Mammary epithelial cell (primary cell): ENCODE measurements at places on chromosomes 5 and 9. TPM values are rescaled to one million over a fixed set of nuclear protein-coding genes. Genes with fewer than 3 reads are reported as not detected.

- DNase-seq = no peak
Measured at GRCh38 chr5:58490402-58491050, 709 bp upstream of the GAPT start.

DNA sequence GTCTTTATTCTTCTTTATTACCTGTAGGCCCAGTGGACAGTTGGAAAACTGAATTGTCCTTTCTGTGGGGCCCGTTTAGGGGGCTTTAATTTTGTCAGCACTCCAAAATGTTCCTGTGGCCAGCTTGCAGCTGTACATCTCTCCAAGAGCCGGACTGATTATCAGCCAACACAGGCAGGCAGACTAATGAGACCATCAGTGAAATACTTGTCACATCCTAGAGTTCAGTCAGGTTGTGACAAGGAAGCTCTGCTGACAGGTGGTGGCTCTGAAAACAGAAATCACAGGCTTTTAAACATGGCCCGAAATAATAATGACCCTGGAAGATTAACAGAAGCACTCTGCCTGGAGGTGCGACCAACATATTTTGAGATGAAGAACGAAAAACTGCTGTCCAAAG, 47.9 kb downstream of the RNF180 start:
- no peak for DNase-seq

- no peak for DNase-seq
Measured at GRCh38 chr5:75694781-75695180, 22.5 kb downstream of the POC5 start.

DNA sequence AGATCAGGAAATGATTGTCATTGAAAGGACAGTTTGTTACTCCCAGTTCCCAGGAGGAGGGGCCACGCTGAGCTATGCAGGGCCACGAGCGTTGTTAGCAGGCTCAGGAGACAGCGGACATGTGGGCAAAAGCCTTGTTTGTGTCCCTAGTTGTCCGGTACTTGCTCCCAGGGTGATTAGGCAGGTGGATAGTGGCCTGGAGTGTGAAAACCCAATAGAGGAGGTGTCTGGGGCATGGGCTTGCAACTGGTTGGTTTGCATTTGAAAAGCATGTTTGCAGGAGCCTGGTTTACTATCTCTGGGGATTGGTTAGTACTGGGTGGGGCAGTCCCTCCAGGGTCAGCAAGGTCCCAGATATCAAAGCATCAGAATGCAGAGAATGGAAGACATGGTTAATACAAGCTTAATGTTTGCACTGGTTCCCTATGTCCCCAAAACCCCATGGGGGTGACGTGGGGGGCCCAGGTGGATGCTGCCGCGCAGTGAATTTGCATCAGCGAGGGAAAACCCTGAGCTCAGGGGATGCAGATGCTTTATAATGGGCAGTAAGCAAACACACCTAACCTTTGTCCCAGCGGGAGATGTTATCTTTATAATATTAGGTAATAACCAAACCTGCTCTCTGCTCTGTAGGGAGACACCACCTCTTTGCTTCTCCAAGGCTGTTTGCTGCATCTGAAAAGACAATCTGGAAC, 39.7 kb downstream of the ROPN1L start:
- DNase-seq = no peak

The FGD3 gene
- 0.14 TPM for polyA plus RNA-seq

The GLDC gene
- polyA plus RNA-seq = 3.5 TPM

GRCh38 chr9:92671323-92671722, 1.4 kb upstream of the IPPK start:
- peak; percentile 83 for DNase-seq

DNA sequence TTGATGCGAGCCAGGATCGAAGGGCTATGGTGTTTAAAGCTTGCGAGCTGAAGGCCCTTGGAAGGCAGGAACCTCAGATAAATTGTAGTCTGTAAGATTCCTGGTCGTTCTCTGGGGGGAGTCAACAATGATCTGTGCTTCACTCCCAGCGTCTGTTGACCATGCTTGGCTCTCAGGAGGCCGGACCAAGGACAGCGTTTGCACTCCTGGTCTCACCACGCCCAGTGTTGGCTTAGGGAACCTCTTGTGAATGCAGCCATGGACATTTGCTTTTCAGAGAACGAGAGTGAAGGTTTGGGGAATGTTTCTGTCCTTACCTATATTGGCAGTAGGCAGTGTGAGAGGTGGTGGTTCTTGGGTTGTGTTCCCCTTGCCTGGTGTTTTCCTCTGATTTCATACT, 60.2 kb upstream of the FAM120AOS start:
- no peak for DNase-seq

DNA sequence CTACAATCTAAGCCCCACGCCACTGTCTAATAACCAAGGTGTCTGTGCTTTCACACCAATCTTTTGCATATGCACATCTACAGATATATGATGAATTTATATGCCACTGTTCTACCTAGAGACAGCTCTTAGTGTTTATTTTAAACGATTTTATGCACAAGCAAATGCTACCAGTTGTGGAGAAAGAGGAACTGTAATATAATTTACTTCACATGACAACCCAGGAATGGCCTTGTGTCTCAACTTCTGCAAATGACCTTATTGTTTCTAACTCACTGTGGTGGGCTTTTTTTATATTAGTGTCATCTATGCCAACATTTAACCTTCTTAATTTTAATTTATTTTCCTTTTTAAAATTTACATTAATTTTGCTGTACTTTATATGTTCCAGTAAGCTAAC, 531.1 kb upstream of the TLE4 start:
- DNase-seq = no peak

The WNT8A gene
- not detected for polyA plus RNA-seq

DNA sequence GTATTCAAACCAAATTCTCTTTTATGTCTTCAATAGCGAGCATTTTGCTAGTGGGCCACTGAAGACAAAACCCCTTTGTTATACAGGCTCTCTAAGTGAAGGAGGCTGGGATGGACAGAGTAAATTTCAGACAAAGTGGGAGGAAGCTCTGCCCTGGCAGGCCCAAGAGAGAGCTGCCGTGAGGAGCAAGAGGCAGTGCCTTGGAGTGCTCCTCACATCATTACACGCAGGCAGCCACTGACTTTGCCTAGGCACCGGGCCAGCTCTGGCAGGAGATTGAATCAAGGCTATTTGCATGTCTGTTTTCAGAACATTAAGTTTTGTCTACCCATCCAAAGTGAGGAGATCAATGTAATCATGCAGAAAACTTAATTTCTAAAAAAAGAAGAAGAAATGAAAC, 167.7 kb downstream of the CCDC192 start:
- DNase-seq = peak; percentile 33

DNA sequence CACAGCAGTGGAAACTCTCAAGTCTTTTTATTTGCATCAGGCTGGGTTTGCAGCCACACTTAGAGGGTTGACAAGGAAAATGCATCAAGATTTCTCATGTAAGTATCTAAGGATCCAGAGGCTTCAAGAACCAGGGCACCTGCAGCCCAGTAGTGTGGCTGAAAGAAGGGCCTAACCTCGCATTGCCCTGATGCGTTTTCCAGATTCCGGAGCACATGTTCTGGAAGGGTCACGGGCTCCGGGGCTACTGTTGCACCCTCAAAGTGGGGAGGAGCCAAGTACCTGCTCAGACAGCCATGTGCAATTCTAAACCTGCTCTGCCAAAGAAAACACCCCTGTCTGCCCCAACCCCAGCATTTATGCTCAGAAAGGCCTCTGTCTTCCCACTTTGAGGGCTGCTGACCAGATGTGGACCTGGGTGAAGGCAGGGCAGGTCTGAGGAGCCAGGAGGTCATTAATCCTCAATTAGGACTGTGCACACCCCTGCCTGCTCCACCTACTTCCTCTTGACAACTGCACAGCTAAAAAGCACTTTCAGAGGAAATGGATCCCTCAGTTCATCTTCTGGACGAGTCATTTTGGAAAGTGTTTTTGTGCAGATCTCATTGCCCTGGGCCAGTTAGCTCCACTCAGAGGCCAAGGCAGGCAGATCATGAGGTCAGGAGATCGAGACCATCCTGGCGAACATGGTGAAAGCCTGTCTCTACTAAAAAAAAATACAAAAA, 110.7 kb downstream of the SAXO1 start:
- DNase-seq = no peak

The PCA3 gene
- not detected for polyA plus RNA-seq

- peak; percentile 73 for DNase-seq
Measured at GRCh38 chr5:133370036-133370831, 242.1 kb downstream of the FSTL4 start.

- no peak for DNase-seq
Measured at GRCh38 chr9:71968541-71969090, 57.2 kb downstream of the C9orf85 start.

- DNase-seq = no peak
Measured at GRCh38 chr5:73437777-73438644, 10.6 kb downstream of the FOXD1 start.

- DNase-seq = no peak
Measured at GRCh38 chr5:181189962-181190710, 14.9 kb downstream of the TRIM7 start.

The EIF4E1B gene
- not detected for polyA plus RNA-seq

- no peak for DNase-seq
Measured at GRCh38 chr5:121497176-121497575, 354.5 kb upstream of the FTMT start.

DNA sequence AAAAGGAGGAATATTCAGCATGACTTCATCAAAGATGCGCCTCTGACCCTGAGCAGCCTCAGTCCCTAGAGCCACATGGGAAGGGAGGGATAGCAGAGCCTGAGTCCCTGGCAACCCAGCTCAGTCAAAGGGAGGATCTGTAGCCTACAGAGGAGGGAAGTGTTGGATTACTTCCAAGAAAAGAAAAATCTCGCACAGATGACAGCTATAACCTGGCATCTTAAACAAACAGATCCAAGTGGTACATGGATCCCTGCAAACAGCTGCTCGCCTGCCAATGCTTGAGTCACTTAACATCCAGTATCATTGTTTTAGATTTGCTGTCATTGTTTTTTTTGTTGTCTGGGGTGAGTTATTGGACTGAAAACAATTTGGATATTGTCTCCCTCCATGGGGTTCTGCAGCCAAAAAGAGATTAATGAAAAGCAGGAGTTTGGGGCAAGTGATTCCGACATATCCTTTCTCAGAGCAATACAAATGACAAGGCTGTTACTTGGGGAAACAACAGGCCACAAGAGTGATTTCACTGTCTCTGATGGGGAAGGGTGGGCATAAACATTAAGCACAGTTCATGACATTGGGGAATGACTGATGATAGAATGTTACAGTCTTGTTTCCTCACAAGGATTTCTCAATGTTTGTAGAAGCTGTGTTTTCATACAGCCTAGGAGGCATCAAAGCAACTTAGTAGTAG, 153.5 kb upstream of the KIF2A start:
- DNase-seq = peak; percentile 60
